ENCODE measurements at places on chromosomes 12 and 14.

DNA sequence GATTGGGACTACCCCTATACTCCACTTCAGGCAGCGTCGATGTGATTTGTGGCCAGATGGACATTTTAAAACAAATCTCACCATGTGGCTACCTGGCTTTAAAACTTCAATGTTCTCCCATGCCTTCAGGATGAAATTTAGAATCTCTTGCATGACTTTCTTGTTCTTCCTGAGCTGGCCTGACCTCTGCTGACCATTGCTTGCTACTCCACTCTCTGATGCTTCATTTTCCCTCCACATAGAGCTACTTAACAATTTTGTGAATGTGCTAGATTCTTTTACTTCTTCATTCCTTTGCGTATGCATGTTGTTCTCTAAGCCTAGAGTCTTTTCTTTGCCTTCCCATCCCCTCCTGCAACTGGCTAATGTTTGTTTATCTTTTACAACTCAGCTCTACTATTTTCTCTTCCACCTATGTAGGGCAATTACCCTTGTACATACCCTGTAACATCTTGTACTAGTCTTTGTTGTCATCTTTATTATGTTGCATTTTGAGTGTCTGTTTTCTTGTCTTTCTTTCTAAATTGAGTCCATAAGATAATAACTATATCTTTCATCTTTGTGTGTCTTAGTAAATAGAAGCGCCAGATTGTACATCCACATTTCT is 41.2 kb downstream of the YLPM1 start:
- no peak for DNase-seq

- no peak for DNase-seq
Measured at GRCh38 chr14:74409441-74409840, 16.6 kb downstream of the SYNDIG1L start.

- DNase-seq: no peak
Measured at GRCh38 chr12:29698756-29699155, 85.0 kb downstream of the TMTC1 start.

GRCh38 chr14:85533023-85533860 is 3.3 kb downstream of the FLRT2 start:
- DNase-seq: peak; percentile 27

- no peak for DNase-seq
Measured at GRCh38 chr14:69050240-69051184, 71.4 kb upstream of the ACTN1 start.

- no peak for DNase-seq
Measured at GRCh38 chr12:109524466-109525278, 47.2 kb downstream of the UBE3B start.

GRCh38 chr12:109927622-109928021 is 27.5 kb downstream of the TCHP start:
- no peak for DNase-seq

GRCh38 chr14:102626530-102626929 is 34.1 kb downstream of the RCOR1 start:
- no peak for DNase-seq
